ENCODE measurements at places on chromosomes 2 and 18.

DNA sequence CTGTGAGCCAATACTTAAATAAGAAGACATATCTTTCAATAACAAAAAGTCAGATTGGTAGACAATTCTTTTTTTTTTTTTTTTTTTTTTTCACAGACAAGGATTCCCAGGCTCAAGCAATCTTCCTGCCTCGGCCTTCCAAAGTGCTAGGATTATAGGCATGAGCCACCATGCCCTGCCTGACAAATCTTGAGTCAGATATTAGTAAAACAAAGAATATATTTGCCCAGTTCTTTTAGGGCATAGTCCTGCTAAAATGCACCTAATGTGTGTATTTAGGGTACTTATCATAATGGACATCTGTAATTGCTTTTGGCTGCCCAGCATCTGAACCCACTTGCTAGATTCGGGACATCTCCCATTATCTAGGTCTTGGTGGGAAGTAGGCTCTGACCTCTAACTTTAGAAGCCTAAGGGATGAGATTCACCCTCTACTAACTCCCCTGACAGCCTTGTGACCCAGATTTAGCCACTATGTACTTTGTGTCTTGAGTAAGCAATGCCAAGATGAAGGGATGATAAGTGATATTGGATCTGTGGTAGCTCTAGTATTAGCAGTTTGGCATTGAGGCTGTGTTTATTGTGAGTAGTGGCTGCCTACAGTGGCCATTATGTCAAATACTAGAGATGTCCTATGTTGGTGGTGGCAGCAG is 18.5 kb upstream of the PSME4 start:
- DNase-seq = no peak

DNA sequence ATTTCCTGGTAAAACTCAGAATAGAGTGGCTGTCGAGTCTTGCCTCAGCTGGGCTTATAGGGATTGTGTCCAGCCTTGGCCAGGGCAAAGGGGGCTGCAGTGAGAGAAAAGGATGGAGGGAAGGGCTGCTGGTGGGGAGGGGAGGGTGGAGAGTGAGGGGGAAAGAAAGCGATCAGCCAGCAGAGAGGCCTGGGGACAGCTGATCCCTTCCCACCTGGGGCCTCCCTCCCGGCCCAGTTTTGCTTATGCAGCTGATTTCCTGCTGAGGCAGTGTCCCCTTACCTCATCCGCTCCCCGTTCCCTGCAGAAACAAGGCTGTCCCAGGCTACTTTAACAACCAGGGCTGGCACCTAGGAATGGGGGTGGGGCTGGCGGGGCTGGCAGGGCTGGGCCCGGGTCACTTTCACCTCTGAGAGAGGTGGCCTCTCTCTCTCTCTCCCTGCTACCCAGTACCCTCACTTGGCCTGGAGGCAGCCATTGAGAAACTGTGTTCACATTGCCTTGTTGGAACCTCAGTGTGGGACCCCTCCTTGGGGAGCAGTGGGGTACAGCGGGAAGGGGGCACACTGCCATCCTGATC is 12.2 kb upstream of the GMPPA start:
- DNase-seq = no peak

GRCh38 chr2:17388798-17389197 is 129.4 kb downstream of the RAD51AP2 start:
- DNase-seq = no peak

DNA sequence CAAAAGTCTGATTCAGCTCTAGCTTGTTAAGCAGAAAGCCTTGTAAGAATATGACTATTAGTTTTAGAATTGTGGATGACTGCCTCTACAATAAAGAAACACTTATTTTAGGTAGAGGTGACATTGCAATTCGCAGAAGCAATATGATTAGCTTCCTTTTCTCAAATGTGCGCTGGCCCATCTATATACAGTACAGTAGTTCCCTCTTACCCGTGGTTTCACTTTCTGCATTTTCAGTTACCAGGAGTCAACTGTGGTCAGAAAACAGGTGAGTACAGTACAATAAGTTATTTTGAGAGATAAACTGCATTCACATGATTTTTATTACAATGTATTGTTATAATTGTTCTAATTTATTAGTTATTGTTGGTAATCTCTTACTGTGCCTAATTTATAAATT is 405.1 kb downstream of the GPD2 start:
- no peak for DNase-seq

GRCh38 chr2:121501031-121501430 is 29.6 kb upstream of the RNU4ATAC start:
- no peak for DNase-seq

DNA sequence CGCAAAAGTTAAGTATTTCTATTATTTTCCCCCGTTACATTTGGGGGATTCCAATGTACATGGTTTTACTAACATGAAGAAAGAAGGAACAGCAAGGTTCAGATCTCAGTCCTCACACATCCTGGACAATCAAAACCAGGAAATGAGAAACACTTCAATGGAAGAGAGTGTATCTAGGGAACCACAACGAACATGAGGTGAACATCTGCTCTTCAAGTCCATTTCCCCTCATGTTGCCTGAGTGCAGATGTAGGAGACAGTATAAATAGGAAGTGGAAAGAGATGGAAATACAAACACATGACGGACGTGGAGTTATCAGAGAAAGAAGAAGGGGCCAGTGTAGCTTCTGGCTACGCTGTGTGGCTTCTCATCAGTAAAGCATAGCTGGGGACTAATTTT is 52.6 kb downstream of the CHN1 start:
- no peak for DNase-seq

DNA sequence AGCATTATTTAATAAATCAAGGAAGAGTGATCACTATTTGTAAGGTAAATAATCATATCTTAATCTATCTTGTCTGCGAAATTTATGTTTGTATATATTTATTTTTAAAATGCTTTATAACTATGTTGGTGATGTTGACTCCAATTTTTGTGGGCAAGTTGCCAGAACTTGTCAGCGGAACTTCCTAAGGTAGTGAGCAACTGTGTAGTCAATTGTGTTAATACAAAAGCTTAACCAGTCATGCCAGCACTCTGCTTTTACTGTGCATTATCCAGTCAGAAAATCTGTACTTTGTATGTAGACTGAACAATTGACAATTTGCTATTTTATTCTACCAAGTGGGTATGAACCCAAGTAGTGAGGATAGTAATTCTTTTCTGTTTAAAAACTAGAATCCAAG is 61.9 kb upstream of the RND3 start:
- no peak for DNase-seq

- DNase-seq = no peak
These were observed 52.8 kb upstream of the DCC start for GRCh38 chr18:52287151-52287550.

GRCh38 chr2:43034242-43034619 is 192.2 kb downstream of the ZFP36L2 start:
- DNase-seq = no peak

GRCh38 chr2:121071034-121071504 is 213.9 kb downstream of the TFCP2L1 start:
- DNase-seq = peak; percentile 30

GRCh38 chr2:133175926-133176325 is 392.3 kb downstream of the NCKAP5 start:
- no peak for DNase-seq

DNA sequence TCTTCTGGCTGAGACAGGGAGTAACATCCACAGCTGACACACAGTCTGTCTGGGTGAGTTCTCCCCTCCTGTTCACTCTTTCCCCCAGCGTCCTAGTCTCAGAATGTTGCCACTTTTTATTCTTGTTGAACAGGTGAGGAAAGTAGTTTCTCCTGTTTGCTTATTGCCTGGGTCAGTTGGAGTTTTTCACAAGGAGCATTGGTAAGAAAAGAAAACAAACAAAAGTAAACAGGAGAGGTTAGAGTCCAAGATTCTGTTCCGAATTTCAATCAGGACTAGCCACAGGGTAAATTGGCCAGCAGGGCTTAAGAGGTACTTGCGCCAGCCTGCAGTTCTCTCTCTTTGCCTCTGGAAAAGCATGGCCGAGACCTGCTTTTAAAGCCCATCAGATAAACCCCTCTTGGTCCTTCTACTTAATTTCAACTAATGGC is 255.0 kb upstream of the EPAS1 start:
- no peak for DNase-seq

DNA sequence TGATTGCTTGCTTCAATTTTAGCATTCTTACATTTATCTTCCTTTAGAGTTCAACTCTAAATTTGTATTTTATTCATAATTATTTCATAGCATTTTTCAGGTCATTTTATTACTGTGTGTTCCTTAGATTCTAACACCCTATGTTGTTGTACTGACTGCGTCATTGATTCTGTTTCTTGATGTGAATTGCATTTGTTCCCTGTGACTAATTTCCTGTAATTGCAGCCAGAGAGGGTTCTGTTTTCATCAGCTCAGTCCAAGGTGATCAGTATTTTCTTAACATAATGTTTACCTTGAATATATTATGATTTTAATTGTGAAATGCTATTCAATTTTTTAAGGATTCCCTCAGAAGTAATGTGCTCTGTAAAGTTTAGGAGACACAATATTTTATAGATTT is 970.2 kb upstream of the PIK3C3 start:
- DNase-seq = no peak

GRCh38 chr2:138219961-138220360 is 255.7 kb downstream of the HNMT start:
- DNase-seq = no peak

DNA sequence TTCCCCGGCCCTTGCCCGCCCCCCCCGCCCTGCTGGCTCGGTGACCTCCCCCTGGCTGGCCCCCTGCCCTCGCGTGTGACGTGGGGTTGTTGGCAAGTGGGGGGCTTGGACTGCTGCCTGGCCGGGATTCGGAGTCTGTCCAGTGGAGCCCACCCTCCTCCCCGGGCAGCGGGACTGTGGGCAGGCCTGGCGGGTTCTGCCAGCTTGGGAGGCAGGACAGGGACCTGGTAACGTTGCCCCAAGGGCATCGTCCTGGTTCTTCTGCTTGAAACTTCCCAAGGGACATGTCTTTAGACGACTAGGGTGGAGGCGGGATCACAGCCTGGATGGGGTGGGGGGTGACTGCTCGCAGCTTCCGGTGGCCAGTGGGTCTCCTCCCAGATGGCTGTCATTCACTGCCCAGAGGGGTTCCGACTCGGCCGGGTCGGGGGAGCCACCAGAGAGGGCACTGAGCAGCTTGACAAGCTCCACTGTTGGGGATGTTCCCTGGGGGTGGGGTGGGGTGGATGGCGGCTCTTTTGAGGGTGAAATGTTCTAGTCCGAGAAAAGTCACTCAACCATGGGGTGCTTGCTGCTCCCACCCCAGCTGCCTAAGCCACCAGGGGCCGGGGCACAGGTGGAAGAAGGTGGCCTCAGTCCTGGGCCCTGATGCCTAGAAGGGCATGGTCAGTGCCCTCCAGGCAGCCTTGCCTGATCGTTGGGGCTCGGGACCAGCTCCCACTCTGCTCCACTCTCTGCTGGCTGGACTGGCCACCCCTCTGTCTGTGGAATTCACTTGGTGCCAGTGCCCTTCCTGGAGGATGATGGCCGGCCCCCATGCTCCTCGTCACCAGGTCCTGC is 4.3 kb upstream of the HS6ST1 start:
- no peak for DNase-seq

DNA sequence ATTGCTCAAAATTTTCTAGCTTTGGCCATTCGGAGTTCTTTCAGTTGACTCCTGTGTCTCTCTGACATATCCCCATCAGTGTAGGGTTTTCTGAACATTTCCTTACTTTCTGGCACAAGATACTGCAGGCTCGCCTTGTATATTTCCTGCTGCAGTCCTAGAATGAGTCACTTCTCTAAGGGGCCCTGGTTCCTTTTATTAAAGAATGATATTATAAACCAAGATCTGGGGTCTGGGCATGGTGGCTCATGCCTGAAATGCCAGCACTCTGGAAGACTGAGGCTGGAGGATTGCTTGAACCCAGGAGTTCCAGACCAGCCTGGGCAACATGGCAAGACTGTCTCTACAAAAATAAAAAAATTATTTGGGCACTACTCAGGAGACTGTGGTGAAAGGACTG is 3.0 kb upstream of the RPL37A start:
- DNase-seq = no peak

DNA sequence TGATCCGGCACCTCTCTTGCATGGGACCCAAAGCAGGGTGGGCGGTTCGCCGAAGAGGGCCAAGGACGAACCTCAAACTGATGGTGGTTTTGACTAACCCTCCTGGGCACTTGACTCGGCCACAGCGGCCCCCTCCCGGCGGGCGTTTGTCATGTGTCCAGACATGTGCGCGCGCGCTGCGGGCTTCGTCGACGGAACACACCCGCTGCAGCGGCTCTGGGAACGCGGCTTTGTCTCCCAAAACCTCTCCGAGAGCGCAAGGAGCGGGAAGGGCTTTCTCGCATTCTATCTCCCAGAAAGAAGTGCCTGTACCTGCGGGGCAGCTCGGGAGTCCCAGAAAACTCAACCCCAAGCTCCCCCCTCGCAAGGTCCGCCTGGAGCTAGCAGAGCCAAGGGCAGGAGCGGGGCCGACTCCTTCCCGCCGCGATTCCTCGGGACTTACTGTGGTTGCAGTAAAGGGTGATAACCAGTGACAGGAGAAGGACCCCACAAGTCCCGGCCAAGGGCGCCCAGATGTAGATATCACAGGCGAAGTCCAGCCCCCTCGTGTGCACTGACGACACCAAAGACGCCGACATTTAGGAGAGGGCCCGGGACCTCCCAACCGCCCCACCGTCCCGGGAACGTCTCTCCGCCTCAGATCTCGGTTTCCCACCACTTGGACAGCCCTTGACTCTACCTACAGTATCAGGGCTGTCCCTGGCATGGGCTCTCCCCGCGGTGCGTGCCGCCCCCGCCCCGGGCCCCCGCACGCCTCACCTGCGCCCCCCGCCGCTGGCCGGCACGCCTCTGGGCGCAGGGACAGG is 1.6 kb downstream of the CD8A start:
- DNase-seq = no peak

GRCh38 chr2:98805412-98806171 is 74.7 kb upstream of the MGAT4A start:
- no peak for DNase-seq

DNA sequence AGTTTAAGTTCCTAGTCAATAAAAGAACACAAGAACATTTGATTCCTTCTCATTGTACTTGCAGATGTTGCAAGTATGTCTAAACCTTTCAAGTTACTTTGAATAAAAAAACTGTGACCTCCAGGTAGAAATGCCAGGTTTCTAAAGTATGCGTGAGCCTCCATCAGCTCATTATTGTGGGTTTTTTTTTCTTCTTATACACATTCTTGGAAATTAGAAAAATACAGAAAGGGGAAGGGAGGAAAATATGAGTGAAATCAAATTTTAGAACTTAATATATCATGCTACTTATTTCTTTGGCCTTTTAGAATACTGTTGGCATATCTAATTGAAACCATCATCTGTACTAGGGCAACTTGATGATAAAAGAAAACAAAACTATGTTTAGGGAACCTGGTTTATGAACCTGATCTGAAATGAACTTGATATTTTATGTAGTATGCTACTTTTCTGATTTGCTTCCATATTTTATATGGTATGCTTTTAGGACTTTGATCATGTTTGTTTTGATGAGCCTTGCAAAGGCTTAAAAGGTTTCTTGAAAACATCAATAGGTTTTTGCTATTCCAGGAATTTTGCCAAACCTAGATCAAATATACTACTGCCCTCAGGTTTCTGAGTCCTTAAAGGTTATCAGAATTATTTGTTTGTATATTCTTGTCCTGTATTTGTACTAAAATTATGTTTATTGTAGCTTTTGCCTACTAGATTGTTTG is 130.7 kb upstream of the MAP3K20 start:
- no peak for DNase-seq

All from stimulated activated CD8-positive, alpha-beta memory T cell treated with anti-CD3 and anti-CD28 coated beads, Interleukin-15, amount 100 ng/mL, for 48 hours (primary cell).